ENCODE measurements at places on chromosomes 1 and 21.

GRCh38 chr1:55981010-55981650 lies 598.2 kb downstream of the PLPP3 start:
- peak; percentile 62 for DNase-seq

GRCh38 chr1:197567442-197567841 lies 207.8 kb downstream of the DENND1B start:
- DNase-seq: no peak

DNA sequence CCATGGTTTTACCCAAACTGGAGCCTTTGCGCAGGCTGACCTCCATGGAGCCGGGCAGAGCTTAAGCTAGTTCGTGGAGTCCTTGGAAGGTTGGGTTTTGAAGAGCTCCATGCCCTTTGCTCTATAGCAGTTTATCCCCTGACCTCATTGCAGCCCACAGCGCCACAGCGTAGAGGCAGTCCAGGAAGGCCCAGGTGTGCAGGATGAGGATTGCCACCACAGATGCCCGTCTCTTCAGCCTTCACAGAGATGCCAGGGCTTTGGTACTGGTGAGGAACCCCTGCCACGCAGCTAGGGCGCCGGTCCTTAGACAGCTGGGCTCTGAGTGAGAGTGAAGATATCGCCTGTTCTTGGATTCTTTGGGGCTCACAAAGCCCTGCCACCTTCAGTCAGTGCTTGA lies 138.6 kb downstream of the PEX14 start:
- DNase-seq: no peak

DNA sequence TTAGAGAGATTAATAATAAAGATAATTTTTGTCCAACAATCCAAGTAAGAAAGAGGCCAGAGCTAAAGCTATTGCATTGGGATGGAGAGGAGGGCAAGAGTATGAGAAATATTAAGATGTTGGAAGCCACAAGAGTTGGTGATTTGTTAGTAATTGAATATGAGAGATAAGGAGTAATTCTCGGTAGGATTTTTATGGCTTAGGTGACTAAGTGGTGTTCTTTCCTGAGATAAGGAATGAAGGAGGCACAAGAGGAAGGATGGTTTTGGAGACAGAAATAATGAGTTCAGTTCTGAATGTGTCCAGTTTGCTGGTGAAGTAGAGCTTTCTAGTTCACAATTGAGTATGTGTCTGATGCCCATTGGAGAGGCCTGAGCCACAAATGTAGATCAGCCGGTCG lies 9.4 kb downstream of the TRMT13 start:
- DNase-seq: no peak

GRCh38 chr1:109225308-109225707 lies 11.6 kb downstream of the SARS1 start:
- no peak for DNase-seq

Data from fibroblast of upper back skin (primary cell).